ENCODE measurements at places on chromosomes 2 and 18. TPM values are rescaled to one million over a fixed set of nuclear protein-coding genes. Genes with fewer than 3 reads are reported as not detected.

The TMEFF2 gene
- total RNA-seq: 0.16 TPM

The BCL11A gene
- 27.1 TPM for total RNA-seq

The BMP10 gene
- total RNA-seq: 0.19 TPM

The REG3A gene
- total RNA-seq: not detected

The TMEM247 gene
- total RNA-seq: not detected

The FAM161A gene
- 1.2 TPM for total RNA-seq

The ADAM23 gene
- 61.2 TPM for total RNA-seq

The CCDC141 gene
- 208 TPM for total RNA-seq

The LCT gene
- not detected for total RNA-seq

The GAD1 gene
- total RNA-seq: not detected

The ERFE gene
- total RNA-seq: 0.44 TPM

The LYPD1 gene
- total RNA-seq: not detected

The ZNF521 gene
- total RNA-seq: 10.3 TPM

The DUSP2 gene
- total RNA-seq: 0.82 TPM

The RTP5 gene
- total RNA-seq: not detected

The BOLL gene
- total RNA-seq: not detected

The TSPYL6 gene
- total RNA-seq: 0.08 TPM

The MOGAT1 gene
- total RNA-seq: 0.44 TPM

The KLHL14 gene
- not detected for total RNA-seq

The OTOF gene
- not detected for total RNA-seq

The CFAP221 gene
- 1.0 TPM for total RNA-seq

The RIT2 gene
- not detected for total RNA-seq

The KLHL41 gene
- 163 TPM for total RNA-seq

The EPB41L3 gene
- total RNA-seq: 6.3 TPM

The TM4SF20 gene
- not detected for total RNA-seq

The KIAA2012 gene
- total RNA-seq: not detected

The FAM237A gene
- not detected for total RNA-seq

The DSC1 gene
- 7.5 TPM for total RNA-seq

The FABP1 gene
- not detected for total RNA-seq

The TWIST2 gene
- 2.7 TPM for total RNA-seq

The ALPP gene
- total RNA-seq: not detected

The TMEM178A gene
- 3.6 TPM for total RNA-seq

The TPO gene
- total RNA-seq: 7.1 TPM

The ARHGEF33 gene
- 0.14 TPM for total RNA-seq

The NEMP2 gene
- total RNA-seq: 1.5 TPM

The SNTG2 gene
- 0.47 TPM for total RNA-seq

Measured in left ventricle myocardium inferior (tissue), 1 donor.